ENCODE measurements at places on chromosomes 11 and 22. TPM values are rescaled to one million over a fixed set of nuclear protein-coding genes. Genes with fewer than 3 reads are reported as not detected.

RIMBP3C gene
- 0.46 TPM for total RNA-seq

GRCh38 chr11:74941492-74941891 lies 7.4 kb downstream of the XRRA1 start:
- no peaks in the 10 kb centered on the region for H3K27me3 ChIP-seq
- H3K4me3 ChIP-seq = no peak overlapping the region
- H3K4me1 ChIP-seq = peaks cover 17% of the 10 kb centered on the region
- H3K36me3 ChIP-seq = peaks cover 6% of the 10 kb centered on the region
- H3K27ac ChIP-seq = no peak overlapping the region
- DNase-seq = no peak

DNA sequence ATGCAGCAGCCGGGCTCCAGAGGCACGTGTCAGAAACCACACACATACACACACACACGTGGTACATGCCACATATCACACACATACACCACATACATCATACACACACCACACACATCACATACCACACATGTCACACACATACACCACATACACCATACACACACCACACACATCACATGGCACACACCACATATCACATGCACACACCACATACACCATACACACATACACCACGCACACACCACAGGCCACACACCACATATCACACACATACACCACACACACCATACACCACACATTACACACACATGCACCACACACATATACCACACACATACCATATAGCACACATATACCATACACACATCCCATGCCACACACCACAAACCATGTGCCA lies 97.5 kb upstream of the PRR5 start:
- H3K27ac ChIP-seq = no peak overlapping the region
- H3K36me3 ChIP-seq = no peaks in the 10 kb centered on the region
- H3K4me3 ChIP-seq = no peak overlapping the region
- no peak for DNase-seq
- H3K4me1 ChIP-seq = no peaks in the 10 kb centered on the region

GRCh38 chr11:83044958-83045712 lies 26.6 kb downstream of the RAB30 start:
- H3K36me3 ChIP-seq = peaks cover 2% of the 10 kb centered on the region
- no peak overlapping the region for H3K27ac ChIP-seq
- H3K4me1 ChIP-seq = peaks cover 15% of the 10 kb centered on the region
- H3K27me3 ChIP-seq = no peaks in the 10 kb centered on the region
- no peak overlapping the region for H3K4me3 ChIP-seq

DNA sequence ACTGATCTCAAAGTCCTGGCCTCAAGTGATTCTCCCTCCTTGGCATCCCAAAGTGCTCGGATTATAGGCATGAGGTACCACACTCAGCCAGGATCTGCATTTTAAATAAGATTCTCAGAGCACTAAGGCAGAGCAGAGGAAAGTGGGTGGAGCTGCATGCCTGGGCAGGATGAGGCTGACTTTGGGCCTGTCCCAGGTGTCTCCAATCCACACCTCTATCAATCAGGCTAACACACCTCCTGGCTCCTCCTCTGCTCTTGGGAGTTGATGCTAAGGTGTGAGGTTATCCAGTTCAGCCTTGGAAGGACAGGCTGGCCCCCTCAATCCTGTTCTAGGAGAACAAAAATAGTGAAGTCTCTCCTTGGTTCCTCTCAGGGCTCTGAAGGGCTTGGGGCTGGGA lies 30.2 kb upstream of the P2RY2 start:
- peaks cover 6% of the 10 kb centered on the region for H3K27me3 ChIP-seq
- H3K4me3 ChIP-seq = no peak overlapping the region
- H3K36me3 ChIP-seq = no peaks in the 10 kb centered on the region
- peaks cover 5% of the 10 kb centered on the region for H3K4me1 ChIP-seq
- DNase-seq = no peak

- no peaks in the 10 kb centered on the region for H3K4me1 ChIP-seq
- no peak overlapping the region for H3K4me3 ChIP-seq
- H3K36me3 ChIP-seq = no peaks in the 10 kb centered on the region
- H3K27ac ChIP-seq = no peak overlapping the region
- DNase-seq = peak; percentile 17
Measured at GRCh38 chr11:27158456-27159334, 118.1 kb downstream of the BBOX1 start.
